ENCODE measurements at places on chromosomes 4 and X. TPM values are rescaled to one million over a fixed set of nuclear protein-coding genes. Genes with fewer than 3 reads are reported as not detected.

DNA sequence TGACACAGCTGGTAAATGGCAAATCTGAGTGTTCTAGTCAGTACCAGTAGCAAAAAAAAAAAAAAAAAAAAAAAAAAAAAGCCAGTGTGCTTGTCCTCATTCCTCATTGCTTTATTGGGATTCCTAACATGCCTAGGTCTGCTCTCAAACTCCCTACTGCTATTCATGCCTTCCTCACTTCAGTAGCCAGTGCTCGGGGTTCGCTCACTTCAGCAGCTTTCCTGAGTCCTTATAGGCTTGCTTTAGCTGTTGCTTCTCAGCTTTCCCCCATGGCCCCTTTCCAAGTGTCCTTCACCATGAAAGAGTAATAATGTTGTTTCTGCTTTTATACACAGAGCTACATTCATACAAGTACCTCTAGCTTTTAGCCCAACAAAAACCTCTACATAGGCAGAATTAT is 30.8 kb downstream of the SLITRK2 start:
- no peaks in the 10 kb centered on the region for H3K27me3 ChIP-seq
- no peak overlapping the region for H3K27ac ChIP-seq
- DNase-seq: no peak
- no peaks in the 10 kb centered on the region for H3K36me3 ChIP-seq
- H3K4me1 ChIP-seq: no peaks in the 10 kb centered on the region

DNA sequence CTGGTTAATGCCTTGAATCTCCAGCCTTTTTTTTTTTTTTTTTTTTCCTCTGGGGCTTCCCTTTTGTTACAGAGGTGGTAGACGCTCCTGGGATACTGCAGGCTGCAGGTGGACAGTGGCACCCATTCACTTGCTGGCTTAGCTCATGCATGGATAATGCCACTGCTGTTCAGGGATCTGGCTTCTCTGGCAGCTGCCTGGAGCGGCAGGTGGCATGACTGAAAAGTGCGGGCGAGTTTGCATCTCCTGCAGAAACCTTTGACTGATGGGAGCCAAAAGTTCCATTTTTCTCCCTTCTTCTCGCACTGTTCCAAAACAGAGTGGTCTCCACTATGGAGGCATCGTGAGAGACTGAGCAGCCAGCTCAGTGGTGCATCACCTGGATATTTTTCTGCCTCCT is 5.9 kb upstream of the STIM2 start:
- peaks cover 12% of the 10 kb centered on the region for H3K27me3 ChIP-seq
- H3K4me1 ChIP-seq: peaks cover 32% of the 10 kb centered on the region
- no peak overlapping the region for H3K27ac ChIP-seq

GRCh38 chr4:177229331-177229730 is 80.3 kb upstream of the NEIL3 start:
- H3K36me3 ChIP-seq: peaks cover 6% of the 10 kb centered on the region
- DNase-seq: no peak
- peak overlapping the region; percentile 73 for H3K27ac ChIP-seq

The TMSB15C gene
- 4.7 TPM for total RNA-seq

The GALNT7 gene
- total RNA-seq: 33.1 TPM

The KLHL4 gene
- not detected for total RNA-seq

- DNase-seq: no peak
- H3K27ac ChIP-seq: no peak overlapping the region
- peaks cover 2% of the 10 kb centered on the region for H3K4me1 ChIP-seq
- H3K27me3 ChIP-seq: no peaks in the 10 kb centered on the region
- H3K4me3 ChIP-seq: no peak overlapping the region
Measured at GRCh38 chr4:85607624-85608023, 132.7 kb downstream of the ARHGAP24 start.

The F9 gene
- not detected for total RNA-seq

The AKAP14 gene
- total RNA-seq: not detected

DNA sequence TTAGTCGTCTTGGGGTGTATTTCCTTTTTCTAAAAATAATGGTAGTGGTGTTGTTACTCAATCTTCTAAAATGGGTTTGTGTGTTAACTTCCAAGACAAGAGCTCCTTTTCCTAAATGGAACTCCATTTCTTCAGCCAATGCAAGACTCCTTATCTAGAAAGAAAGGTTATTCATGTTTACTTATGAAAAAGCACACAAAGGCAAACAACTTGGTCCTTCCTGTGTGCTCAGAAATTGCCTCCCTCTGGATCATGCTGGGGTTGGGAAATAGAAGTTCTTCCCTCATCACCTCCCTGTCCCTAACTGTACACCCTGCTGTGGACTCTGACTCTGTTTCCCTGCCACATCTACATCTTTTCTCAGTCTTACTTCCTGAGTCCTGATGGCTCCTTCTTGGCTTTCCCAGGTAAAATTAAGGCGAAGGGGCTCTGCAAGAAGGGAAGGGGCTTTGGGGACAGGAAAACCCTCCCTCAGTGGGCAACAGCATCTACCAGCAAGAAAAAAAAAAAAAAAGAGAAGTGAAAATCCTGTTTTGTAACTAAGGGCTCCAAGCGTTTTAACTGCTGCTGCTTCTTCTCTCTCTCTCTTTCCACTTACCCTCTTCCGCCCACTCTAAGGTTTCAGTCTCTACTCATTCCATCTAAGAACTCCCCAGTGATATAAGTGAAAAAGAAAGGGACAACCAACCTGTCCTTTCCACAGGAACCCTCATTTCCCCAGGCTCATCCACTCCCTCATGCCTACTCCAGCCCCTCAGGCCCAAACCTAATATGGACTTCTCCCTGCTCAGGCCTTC is 19.8 kb upstream of the TASL start:
- H3K27ac ChIP-seq: peak overlapping the region; percentile 9
- peaks cover 3% of the 10 kb centered on the region for H3K27me3 ChIP-seq
- no peaks in the 10 kb centered on the region for H3K36me3 ChIP-seq
- no peak for DNase-seq
- H3K4me1 ChIP-seq: peaks cover 18% of the 10 kb centered on the region
- H3K4me3 ChIP-seq: no peak overlapping the region

The HTRA3 gene
- total RNA-seq: not detected

The MGAT4D gene
- not detected for total RNA-seq

DNA sequence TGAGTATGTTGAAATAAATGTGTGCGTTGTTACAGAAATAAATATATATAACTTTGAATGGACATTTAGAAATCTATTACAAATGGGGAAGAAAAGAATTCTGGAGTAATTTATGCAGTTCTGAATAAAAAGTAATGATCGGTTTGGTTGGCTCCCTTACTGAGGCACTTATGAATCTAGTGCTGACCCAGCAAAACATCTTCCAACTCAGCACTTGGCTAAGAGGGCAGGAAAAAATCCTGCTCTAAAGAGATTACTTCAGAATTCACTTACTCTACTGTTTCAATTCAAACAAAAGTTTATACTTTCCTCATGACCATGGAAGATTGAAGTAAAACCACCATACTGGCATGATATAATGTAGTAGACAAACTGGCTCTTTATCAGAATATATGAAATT is 123.9 kb upstream of the RXFP1 start:
- H3K4me1 ChIP-seq: no peaks in the 10 kb centered on the region
- no peak overlapping the region for H3K27ac ChIP-seq
- H3K27me3 ChIP-seq: no peaks in the 10 kb centered on the region

DNA sequence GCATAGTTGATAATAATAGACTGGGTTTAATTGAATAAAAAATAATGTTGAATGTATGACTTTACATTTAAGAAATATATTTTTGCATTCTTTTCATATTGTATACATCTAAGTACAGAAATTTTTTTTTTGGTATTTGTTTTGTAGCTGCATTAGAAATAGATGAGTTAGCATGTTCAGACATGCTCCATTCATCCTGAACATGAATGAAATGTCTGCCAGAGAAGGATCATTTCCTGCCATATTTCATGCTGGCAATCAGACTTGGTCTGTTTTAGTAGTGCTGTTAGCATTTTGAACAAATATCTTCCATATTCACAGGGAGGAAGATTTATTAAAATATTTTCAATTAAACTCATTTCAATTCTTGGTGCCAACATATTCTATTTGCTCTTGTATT is 98.9 kb downstream of the FRMPD4 start:
- no peak for DNase-seq
- H3K4me3 ChIP-seq: no peak overlapping the region
- H3K27me3 ChIP-seq: no peaks in the 10 kb centered on the region
- no peak overlapping the region for H3K27ac ChIP-seq

- peaks cover 4% of the 10 kb centered on the region for H3K4me1 ChIP-seq
- no peak for DNase-seq
- no peak overlapping the region for H3K4me3 ChIP-seq
- no peak overlapping the region for H3K27ac ChIP-seq
- peaks cover 46% of the 10 kb centered on the region for H3K27me3 ChIP-seq
Measured at GRCh38 chr4:65669111-65670019, 924 bp downstream of the EPHA5 start.

DNA sequence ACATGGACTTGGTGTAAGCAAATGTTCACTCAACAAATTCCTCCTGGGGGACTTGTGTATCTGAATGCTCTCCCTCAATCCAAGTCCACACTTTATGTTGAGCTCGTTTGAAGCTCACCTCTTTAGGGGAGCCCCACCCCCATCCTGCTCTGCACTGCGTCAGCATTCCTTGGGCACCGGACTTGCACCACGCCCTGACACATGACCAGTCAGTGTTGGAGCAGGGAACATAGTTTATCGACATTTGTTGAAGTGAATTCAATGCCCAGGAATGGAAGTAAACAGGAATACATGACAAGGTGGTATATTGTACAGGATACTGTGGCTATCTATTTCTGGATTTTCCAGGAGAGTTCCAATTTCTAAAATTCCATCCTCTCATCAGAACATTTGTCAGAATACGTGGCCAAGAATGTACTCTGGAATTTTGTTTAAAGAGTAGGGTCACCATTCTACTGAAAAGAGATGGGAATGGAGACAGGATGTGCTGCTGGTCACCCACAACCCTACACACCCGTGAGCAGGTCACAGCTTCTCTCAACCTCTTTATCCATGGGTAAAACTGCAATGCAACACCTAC is 60.0 kb upstream of the LNX1 start:
- no peak overlapping the region for H3K4me3 ChIP-seq
- H3K36me3 ChIP-seq: no peaks in the 10 kb centered on the region
- H3K27me3 ChIP-seq: no peaks in the 10 kb centered on the region
- no peaks in the 10 kb centered on the region for H3K4me1 ChIP-seq
- no peak overlapping the region for H3K27ac ChIP-seq
- no peak for DNase-seq

- peaks cover 3% of the 10 kb centered on the region for H3K4me1 ChIP-seq
- DNase-seq: no peak
- no peaks in the 10 kb centered on the region for H3K36me3 ChIP-seq
- H3K4me3 ChIP-seq: peak overlapping the region; percentile 47
Measured at GRCh38 chrX:133414406-133415275, 648 bp downstream of the GPC4 start.

DNA sequence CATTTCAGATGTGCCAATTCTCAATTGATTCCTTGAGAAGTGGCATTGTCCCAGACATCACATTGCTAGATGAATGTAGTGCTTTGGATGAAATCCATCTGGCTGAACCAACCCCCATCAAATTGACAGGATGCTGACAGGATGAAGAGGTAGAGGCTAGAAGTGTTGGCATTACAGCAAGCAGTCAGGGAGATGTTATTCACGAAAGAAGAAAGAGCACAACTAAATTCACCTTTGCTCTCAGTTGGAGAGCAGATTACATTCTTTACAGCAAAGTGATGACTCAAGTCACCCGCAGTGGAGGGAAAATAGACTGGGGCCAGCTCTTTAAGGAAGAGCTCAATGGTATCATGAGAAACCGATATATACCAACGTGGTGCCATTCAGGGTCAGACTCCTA is 259.6 kb downstream of the C4orf33 start:
- H3K27me3 ChIP-seq: no peaks in the 10 kb centered on the region
- no peaks in the 10 kb centered on the region for H3K4me1 ChIP-seq
- H3K4me3 ChIP-seq: no peak overlapping the region
- H3K27ac ChIP-seq: no peak overlapping the region

The RTL5 gene
- 0.25 TPM for total RNA-seq

- H3K27me3 ChIP-seq: no peaks in the 10 kb centered on the region
- no peaks in the 10 kb centered on the region for H3K4me1 ChIP-seq
- no peaks in the 10 kb centered on the region for H3K36me3 ChIP-seq
- no peak overlapping the region for H3K4me3 ChIP-seq
Measured at GRCh38 chrX:117653396-117653795, 463.2 kb downstream of the KLHL13 start.

DNA sequence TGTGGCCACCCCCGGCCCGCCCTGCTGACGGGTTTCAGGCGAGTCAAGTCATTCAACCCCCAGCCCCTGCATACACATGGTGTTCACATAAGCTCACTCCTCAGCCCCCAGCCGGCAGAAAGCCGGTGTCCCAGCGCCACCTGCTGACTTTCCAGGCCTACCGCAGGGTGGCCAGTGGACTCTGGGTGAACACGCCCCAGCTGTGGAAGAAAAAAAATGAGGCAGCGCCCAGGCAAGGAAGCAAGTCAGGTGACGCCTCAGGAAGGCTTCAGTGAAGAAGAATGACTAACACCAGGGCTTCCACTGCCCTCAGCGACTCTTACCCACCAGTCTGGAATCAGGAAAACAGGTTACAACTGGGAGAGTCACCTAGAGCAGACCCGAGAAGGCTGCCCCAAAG is 15.8 kb downstream of the BCAP31 start:
- no peak overlapping the region for H3K4me3 ChIP-seq
- H3K36me3 ChIP-seq: peaks cover 33% of the 10 kb centered on the region
- H3K27me3 ChIP-seq: no peaks in the 10 kb centered on the region
- no peaks in the 10 kb centered on the region for H3K4me1 ChIP-seq
- no peak overlapping the region for H3K27ac ChIP-seq
- peak; percentile 28 for DNase-seq

DNA sequence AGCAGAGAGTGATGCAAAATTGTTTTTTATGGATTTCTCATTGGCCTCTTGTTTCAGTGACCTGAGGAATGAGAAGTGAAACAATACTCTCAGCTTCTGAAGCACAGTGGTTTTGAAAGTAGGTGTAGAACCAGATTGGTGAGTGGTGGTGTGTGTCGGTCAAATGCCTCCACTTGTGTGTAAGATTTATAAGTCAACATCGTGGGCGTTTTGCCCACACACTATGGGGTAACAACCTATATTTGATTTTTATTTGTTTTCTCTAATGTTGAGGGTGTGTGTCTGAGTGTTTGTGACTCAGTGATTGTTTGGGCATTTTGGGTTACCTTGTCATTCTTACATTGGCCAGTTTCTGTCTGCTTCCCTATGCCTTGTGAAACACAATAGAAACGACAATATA is 23.3 kb downstream of the ADGRL3 start:
- no peak overlapping the region for H3K27ac ChIP-seq
- no peak for DNase-seq
- H3K4me3 ChIP-seq: no peak overlapping the region
- H3K36me3 ChIP-seq: no peaks in the 10 kb centered on the region
- H3K4me1 ChIP-seq: no peaks in the 10 kb centered on the region

The NDNF gene
- 0.78 TPM for total RNA-seq

- H3K4me1 ChIP-seq: no peaks in the 10 kb centered on the region
- H3K36me3 ChIP-seq: no peaks in the 10 kb centered on the region
- no peak overlapping the region for H3K27ac ChIP-seq
- no peak for DNase-seq
- peaks cover 12% of the 10 kb centered on the region for H3K27me3 ChIP-seq
Measured at GRCh38 chr4:183158062-183158461, 59.0 kb downstream of the WWC2 start.

- no peaks in the 10 kb centered on the region for H3K36me3 ChIP-seq
- H3K4me1 ChIP-seq: no peaks in the 10 kb centered on the region
- no peak for DNase-seq
- H3K4me3 ChIP-seq: no peak overlapping the region
- H3K27me3 ChIP-seq: no peaks in the 10 kb centered on the region
Measured at GRCh38 chr4:85498068-85498733, 23.3 kb downstream of the ARHGAP24 start.

The SPANXB1 gene
- not detected for total RNA-seq

Data from activated T-helper 2 cell treated with anti-CD3 and anti-CD28 coated beads, Interferon-gamma antibody, Interleukin-2, Interleukin-4, amounts not matched to agents 10 μg/mL and 5 μg/mL and 100 μg/mL, durations not matched to agents 14 hours and 24 hours and 36 hours (primary cell).